Hypothalamus (tissue), 51 donors: ENCODE measurements at places on chromosomes 2 and 18.

DNA sequence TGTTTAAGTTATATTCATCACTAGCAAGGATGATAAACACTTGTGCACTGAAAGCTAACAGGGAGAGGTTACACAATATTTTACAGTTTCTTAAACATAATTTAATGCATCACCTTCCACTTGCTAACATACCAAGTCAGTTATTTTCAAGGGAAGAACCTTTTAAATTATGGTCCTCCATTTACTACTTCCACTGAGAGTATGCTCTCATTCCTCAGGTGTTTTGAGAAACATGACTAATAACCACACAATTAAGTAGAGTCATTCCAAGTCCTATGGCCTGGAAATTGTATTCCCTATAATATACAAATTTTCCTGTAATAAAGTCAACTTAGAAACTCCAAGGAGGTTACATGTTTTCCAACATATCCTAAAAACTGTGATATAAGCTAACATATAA is 152.3 kb upstream of the STON1 start:
- DNase-seq = no peak

DNA sequence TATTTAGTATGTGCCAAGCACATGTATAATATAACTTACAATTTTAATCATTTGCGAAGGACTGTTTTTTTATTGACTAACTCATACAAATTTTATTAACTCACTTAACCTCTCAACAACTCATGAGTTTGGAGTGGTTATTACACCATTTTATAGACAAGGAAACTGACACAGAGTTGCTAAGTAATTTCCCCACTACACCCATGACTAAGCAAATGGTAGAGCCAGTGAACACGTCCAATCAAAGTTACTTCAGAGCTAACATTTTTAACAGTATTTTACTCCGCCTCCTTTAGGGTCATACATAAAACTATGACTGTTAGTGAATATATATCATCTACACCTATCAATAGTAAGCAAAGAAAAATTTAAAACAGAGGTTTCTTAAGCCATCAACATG is 556.7 kb upstream of the FSIP2 start:
- DNase-seq = no peak

DNA sequence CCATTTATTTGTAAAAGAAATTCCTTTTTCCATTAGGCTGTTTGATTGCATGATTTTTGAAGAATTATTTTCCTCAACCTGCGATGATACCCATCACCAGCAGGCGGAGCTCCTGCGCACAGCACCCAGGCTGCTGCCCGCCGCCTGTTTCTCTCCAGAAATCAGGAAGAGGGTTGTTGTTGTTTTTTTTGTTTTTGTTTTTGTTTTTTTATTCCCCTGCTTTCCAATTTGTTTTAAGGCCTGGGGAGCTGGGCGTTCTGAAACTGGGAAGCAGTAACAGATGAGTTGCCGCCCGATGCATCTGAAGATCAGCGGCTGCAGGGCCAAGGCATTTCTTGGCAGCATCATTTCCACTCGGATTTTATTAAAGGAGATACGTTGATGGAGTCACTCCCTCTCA is 132.1 kb downstream of the MBP start:
- DNase-seq = no peak

DNA sequence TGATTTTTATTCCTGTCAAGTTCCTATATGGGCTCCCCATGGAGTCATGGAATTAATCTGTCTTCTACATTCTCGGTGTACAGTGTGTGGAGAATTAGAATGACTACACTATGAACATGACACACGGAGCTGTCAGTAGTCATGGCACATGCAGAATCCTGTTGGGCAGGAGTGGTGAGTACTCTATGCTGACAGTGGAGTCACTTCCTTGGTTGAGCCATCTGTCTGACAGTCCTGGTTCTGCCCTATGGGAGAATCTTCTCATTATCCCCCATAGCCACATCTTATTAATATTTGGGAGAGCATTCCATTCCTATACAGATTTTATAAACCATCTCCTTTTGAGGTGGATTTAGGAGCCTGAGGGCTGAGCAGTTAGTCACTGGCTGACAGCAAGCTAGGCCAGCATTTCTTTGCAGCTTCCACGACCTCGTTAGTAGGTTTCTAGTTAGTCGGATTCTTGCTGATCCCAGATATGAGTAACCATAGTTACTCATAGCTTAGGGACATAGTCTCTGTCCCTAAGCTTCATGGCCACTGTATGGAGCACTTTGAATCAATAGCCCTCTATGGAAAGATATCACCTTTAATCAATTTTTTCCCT is 90.6 kb downstream of the MDH1 start:
- DNase-seq = no peak

GRCh38 chr2:95025406-95026319 is at the start of gene MAL:
MAL (plus strand) TSS chr2:95025708; CDS start chr2:95025793, 85 bp downstream.
- DNase-seq = peak; percentile 28

GRCh38 chr2:72040629-72041571 is 106.8 kb downstream of the CYP26B1 start:
- DNase-seq = no peak

GRCh38 chr2:46075848-46076247 is 221.4 kb upstream of the EPAS1 start:
- no peak for DNase-seq

GRCh38 chr2:26847307-26847654 is 651 bp upstream of the DPYSL5 start:
- no peak for DNase-seq

- no peak for DNase-seq
These were observed 147.3 kb downstream of the GREB1L start for GRCh38 chr18:21389283-21389682.

DNA sequence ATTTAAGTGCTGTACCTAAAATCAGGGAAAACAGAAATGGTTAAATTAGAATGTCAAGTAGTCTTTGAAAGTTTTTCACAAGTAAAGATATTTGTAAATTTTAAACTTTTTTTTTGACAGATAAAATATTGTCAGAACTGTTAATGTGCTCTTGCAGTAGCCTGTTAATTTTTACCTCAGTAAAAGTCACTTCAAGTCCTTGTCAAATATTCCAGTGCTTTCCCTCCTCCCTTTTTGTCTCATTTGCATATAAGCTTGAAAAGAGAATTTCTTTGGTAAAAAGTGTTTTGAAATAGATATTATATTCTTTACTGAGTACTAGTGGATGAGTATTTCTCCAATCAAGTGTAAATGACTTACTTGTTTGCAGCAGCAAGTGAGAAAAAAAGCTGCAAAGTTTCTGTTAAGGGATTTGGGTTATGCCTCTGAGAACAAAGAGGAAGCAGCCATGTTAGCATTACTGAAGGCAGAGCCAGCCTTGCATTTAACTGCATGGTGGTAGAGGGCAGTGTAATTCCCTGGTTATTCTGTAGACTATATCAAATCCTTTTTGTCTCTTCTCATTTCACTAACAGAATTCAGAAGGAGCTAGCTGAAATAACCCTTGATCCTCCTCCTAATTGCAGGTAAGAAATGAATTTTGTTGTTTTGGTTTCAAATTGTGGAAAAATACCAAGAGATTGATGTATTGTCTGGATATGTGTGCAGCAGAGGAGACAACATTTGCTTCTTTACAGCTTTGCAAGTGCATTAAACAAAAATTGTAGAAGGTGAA is 3.2 kb downstream of the UBE2E3 start:
- DNase-seq = no peak

- DNase-seq = no peak
These were observed 101.1 kb downstream of the TRIB2 start for GRCh38 chr2:12817870-12818269.

- DNase-seq = no peak
These were observed 248 bp downstream of the HAAO start for GRCh38 chr2:42792087-42792582.

GRCh38 chr18:40018266-40018665 is 1936.8 kb upstream of the PIK3C3 start:
- no peak for DNase-seq

DNA sequence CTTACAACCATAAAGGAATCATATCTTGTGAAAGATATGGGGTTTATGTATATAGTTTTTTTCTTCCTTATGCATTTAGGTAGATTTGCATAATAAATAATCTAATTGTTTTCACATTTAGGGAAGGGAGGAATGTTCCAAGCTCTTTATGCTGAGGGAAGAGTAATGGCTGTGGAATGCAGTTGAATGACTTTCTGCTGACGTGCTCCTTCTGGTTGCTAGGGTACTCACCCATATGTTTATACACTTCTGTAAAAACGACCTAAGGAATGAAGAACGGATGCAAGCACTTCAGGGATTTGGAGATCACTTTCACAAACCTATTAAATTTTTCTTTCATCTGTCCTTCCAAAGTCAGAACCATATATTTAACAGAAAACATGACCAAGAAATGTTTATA is 29.2 kb upstream of the PPP4R1 start:
- no peak for DNase-seq

DNA sequence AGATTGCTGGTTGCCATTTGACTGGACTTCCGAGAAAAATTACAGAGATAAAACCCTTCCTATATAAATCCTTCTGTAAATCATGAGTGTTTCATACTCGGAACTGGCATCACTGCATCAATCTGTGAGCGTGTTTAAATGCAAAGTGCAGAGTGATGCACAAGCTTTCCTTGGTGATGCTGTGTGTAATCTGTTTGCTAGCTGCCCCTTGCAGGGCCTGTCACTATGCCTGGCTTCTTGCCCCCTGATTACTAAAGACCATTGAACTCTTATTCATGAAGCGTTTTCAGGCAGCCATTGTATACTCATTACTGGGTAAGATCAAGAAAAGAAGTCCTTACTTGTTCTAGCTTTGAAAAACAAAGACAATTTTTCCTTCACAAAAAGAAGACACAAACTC is 266.9 kb upstream of the FANCL start:
- no peak for DNase-seq

- no peak for DNase-seq
These were observed 114.5 kb downstream of the ERBB4 start for GRCh38 chr2:212424082-212424481.
